A549 treated with DMSO at 1 μM for 4 hours (cell line): ENCODE measurements at places on chromosomes 4 and X. TPM values are rescaled to one million over a fixed set of nuclear protein-coding genes. Genes with fewer than 3 reads are reported as not detected.

The IQSEC2 gene
- 32.3 to 40.0 TPM (median 38.0 TPM) in 5 replicates for total RNA-seq

The RENBP gene
- total RNA-seq = 0.07 to 0.16 TPM (median 0.09 TPM) in 4 of 5 replicates, not detected in the other

The FRYL gene
- 7.2 to 16.6 TPM (median 12.0 TPM) in 5 replicates for total RNA-seq

The ARHGAP36 gene
- total RNA-seq = not detected in 5 replicates

The APLN gene
- total RNA-seq = 0.78 to 0.99 TPM (median 0.83 TPM) in 5 replicates

The TCEAL8 gene
- total RNA-seq = 24.8 to 38.1 TPM (median 30.7 TPM) in 5 replicates

The UBE2A gene
- 133 to 145 TPM (median 139 TPM) in 5 replicates for total RNA-seq

The PCDH10 gene
- 0.09 to 0.23 TPM (median 0.16 TPM) in 5 replicates for total RNA-seq

The ABCG2 gene
- 22.0 to 27.1 TPM (median 22.7 TPM) in 5 replicates for total RNA-seq

The CENPI gene
- 8.9 to 14.7 TPM (median 13.2 TPM) in 5 replicates for total RNA-seq

The PTPN13 gene
- 4.4 to 5.9 TPM (median 5.2 TPM) in 5 replicates for total RNA-seq

The MBTPS2 gene
- 21.5 to 29.7 TPM (median 25.7 TPM) in 5 replicates for total RNA-seq
